ENCODE measurements at places on chromosomes 6 and 20. TPM values are rescaled to one million over a fixed set of nuclear protein-coding genes. Genes with fewer than 3 reads are reported as not detected.

Gene SEMG1
- total RNA-seq: not detected

Gene RNF114
- 107 TPM for total RNA-seq

Gene PTCRA
- total RNA-seq: not detected

Gene NHSL1
- total RNA-seq: 22.7 TPM

Gene TGM3
- not detected for total RNA-seq

Gene CTCFL
- not detected for total RNA-seq

Gene RSPH9
- total RNA-seq: 0.15 TPM

Gene SIRPD
- not detected for total RNA-seq

Gene PSORS1C2
- not detected for total RNA-seq

Gene GINM1
- 59.3 TPM for total RNA-seq

Gene TTLL9
- total RNA-seq: not detected

Gene TBC1D22B
- 3.9 TPM for total RNA-seq

Gene GSTA2
- not detected for total RNA-seq

Gene CBFA2T2
- total RNA-seq: 3.2 TPM

Gene MARCKS
- total RNA-seq: 150 TPM

Gene FRMD1
- under 0.01 TPM for total RNA-seq

Gene PBOV1
- not detected for total RNA-seq

Gene BMP7
- total RNA-seq: not detected

Gene GABRR1
- not detected for total RNA-seq

Gene EBF4
- total RNA-seq: 1.9 TPM

Gene OTOR
- total RNA-seq: not detected

Gene TNF
- under 0.01 TPM for total RNA-seq

Gene GPR6
- total RNA-seq: not detected

Gene THBS2
- 3.6 TPM for total RNA-seq

Gene L3MBTL1
- total RNA-seq: 9.3 TPM

Gene ANKRD6
- total RNA-seq: 4.9 TPM

Gene ARMC2
- total RNA-seq: 0.65 TPM

Gene AIF1
- not detected for total RNA-seq
